ENCODE measurements at places on chromosomes 12 and 14.

- DNase-seq = no peak
Observed at GRCh38 chr12:45310627-45310968, 94.7 kb downstream of the ANO6 start.

DNA sequence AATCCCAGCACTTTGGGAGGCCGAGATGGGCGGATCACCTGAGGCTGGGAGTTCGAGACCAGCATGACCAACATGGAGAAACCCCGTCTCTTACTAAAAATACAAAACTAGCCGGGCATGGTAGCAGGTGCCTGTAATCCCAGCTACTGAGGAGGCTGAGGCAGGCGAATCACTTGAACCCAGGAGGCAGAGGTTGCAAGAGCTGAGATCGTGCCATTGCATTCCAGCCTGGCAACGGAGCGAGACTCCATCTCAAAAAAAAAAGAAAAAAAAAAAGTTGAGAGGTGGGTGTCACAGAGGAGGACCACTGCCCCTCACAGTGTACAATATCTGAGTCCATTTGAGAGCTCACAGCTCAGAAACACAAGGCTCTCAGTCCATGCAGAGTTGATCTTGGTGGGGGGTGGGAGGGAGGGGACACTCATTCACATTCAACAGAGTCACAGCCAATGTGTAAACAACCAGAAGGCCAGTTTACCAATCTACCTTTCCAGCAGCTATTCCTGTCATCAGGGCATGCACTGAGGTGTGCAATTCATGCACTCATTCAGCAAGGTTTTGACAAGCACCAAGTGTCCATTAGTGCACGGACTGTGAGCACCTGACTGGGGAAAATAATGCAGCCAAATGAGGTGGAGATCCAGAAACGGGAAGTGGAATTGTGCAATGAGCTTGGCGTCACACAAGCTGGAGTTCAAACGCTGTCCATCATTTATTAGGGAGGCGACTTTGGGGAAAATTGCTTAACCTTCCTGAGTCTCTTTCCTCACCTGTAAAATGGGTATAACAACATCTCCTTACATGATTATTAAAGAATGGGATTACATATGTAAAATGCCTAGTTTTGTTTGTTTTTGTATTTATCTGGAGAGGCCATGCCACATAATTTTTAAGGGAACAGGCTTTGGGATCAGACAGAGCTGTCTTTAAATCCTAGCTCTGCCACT, 4.4 kb upstream of the EIF5 start:
- no peak for DNase-seq

GRCh38 chr12:8584004-8584403, 28.7 kb downstream of the AICDA start:
- DNase-seq = no peak

DNA sequence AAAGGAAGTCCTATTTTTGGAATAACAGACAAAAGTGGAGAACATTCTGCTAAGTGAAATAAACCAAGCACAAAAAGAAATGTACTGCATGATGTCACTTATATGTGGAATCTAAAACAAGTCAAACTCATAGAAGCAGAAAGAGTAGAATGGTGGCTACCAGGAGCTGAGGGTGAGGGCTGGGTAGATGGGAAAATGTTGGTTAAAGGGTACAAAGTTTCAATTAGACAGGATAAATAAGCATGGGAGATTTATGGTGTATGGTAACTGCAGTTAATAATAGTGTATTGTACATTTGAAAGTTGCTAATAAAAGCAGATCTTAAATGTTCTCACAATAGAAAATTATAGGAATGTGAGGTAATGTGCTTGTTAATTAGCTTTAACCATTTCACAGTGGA, 12.8 kb downstream of the LUM start:
- no peak for DNase-seq
